ENCODE measurements at places on chromosomes 13 and 19. TPM values are rescaled to one million over a fixed set of nuclear protein-coding genes. Genes with fewer than 3 reads are reported as not detected.

The RFPL4AL1 gene
- total RNA-seq, result not detected

DNA sequence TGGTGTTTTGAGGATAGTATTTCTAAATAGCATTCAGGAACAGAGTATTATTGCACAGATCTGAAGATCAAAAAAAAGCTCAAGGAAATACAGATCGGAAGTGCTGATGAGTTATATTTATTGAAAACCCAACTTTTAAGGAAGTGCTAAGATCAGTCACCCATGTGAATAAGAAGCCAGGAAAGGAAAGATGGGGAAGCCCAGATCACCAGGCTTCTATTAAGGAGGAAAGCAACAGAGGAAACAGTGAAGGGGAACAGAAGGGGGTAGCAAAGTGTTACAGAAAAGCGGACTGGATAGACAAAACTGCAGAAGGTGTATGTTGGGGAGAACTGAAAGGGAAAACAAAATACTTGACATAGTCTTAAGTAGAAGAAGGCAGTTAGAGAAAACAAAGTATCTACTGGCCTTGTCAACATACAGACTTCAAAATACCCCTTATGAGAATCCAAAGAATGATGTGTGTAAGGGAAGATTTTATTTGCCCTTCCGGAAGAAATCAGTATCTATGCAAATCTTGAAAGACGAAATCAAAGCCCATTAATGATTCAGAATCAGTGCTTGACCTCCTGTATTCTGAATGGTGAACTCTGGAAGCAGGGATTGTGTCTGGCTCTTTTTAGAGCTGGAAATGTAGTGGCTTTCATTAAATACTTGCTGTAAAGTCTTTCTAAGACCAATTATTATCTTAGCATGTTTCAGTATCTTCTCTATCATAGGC, 12.1 kb downstream of the UFM1 start:
- DNase-seq, result no peak

- DNase-seq, result no peak
Observed at GRCh38 chr13:111886217-111886945, 180.6 kb upstream of the SOX1 start.

GRCh38 chr13:49810567-49811526, 18.4 kb upstream of the KPNA3 start:
- peak; percentile 89 for DNase-seq

GRCh38 chr19:18281082-18282020, at the start of gene JUND:
TSS of gene JUND (minus strand) at chr19:18281622. CDS start at chr19:18281484, 138 bp downstream.
- DNase-seq, result peak; percentile 98

The ZNF226 gene
- total RNA-seq, result 28.0 TPM

The MISP3 gene
- total RNA-seq, result 5.2 TPM

GRCh38 chr19:6738787-6739389, 592 bp upstream of the TRIP10 start:
- DNase-seq, result no peak

Measured in Caco-2 (cell line).